Epithelial cell of prostate (primary cell): ENCODE measurements at places on chromosomes 16 and 17.

DNA sequence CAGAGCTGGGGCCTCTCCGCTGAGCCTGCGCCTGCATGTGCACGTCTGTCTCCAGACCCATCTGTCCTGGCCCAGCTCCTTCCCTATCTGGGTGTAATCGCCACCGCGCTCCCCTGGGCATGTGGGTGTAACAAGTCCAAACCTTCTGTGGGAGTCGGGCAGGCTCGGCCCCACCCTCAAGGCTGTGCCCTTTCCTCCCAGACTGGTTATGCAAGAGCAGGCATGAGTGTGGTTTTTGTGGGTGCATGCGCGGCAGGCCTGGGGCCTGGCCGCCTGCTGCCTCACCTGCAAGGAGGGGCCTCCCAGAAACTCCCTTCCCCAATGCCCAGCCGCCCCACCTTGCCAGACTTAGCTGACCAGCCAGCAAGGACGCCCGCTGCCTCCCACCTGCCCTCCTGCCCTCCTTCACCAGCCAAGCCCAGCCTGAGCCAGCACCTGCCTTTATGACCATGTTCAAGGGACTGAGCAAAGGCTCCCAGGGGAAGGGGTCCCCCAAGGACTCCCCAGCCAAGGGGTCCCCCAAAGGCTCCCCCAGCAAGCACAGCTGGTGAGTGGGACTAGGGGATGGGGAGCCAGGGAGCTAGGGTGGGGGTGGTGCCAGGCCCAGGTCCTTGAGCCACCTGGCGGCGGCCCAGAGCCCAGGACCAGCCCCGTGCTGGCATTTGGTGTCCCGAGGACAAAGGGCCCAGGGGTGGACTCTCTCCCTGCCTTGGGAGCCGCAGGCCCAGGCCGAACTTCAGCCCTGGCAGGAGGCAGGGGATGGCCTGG lies at the start of gene EVPLL:
Gene EVPLL (plus strand): TSS at position 342 of the 768 bp plus-strand sequence. CDS start 3,160 bp downstream, outside the sequence.
- peak; percentile 91 for DNase-seq

DNA sequence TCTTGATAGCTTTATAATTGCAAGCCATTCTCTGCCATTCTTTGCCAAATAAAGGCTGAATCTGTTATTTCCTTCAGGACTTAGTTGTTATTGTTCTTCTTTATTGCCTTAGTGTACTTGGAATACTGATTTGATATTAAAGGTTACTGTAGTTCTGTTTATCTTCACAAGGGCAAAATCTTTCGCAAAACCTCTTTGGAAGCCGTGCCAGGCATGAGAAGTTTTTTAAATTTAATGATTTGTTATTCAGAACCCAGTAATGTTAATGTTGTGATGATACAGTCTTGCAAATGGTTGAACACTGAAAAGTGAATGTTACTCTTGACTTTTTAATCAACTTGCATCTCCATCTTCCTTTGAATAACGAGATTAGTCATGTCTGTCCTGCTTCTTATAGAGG lies 1225.2 kb upstream of the GOT2 start:
- DNase-seq = no peak

DNA sequence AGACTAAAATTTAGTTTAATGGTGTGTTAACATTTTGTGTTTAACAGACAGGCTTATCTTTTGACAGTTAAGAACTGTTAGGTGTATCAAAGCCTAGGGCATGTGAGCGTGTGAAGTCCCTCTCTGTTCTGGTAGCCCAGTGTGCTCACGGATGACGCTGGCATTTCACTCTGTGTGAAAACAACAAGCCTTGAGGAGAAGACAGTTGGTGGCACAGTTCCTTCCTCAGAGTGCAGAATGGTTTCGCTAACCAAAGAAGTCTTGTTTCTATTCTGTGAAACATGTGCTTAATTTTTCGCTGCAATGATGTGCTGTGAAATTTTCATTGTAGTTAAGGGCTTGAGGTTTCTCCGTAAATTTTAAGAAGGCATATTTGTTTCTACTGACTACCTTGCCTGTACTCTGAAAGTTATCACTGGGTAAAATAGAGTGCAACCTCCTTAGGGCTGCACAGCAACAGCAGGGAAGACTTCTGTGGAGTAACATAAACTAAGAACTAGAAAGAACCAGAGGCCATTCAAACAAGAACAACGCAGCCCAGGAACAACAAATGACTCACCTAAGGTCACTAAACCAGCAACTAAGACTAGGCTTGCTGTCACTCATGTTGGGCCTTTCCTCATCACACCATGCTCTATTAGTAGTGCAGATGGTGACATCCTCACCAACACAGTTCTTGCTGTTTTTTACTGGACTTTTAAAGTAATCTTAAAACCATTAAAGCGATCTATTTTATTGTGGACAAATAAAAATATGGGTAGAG lies 33.4 kb downstream of the BRD7 start:
- no peak for DNase-seq

DNA sequence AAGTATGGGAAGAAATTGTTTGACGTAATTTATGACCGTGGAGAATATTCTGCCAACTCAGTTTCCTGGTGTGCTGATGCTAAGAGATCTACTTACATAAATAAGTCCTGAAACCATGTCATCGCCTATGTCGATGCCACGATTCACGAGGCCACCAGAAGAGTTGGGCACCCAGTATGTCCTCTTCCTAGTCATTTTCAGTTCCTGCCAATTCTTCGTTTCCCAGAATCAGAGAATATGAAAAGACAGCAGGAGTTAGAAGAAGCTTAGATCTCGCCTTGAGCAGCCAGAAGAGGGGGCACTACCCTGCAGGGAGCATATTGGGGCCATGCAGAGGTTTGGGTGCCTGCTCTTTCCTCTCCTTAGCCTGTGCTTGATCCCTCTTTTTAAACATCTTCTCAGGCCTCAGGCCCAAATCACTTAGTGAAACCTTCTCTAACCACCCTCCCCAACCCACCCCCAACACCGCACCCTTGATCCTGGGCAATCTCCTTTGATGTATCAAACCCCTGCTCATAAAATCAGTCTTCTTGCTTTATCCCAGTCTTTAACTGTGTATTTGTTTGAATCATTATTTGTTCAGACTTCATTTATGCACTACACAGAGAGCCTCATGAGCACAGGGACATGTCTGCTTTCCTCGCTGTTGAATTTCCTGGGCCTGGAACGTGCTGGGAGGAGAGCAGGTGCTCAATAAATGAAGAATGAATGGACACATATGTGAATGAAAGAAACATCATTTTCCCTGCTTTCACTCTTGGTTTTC lies 12.2 kb upstream of the LONP2 start:
- DNase-seq = no peak

GRCh38 chr16:50761267-50761666 lies 19.4 kb downstream of the CYLD start:
- DNase-seq = no peak

DNA sequence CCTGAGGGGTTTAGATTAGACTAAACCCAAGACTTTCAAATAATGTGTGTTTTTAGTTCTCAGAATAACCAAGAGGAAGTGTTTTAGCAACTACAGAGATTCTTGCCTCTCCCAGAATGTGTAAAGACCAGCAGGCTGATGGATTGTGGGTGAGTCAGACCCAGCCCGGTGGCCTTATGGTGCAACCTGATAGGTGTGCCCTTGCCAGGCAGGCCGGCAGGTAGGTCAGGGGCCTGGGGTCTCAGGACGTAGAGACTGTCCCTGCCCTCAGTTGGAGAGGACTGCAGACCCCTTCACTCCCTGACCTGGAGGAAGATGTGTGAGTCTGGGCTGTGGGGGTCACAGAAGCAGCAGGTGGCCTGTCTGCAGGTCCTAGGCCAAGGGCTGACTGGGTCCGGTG lies 47.2 kb upstream of the ACSF3 start:
- no peak for DNase-seq
